Right ventricle myocardium inferior (tissue), 1 donor: ENCODE measurements at places on chromosomes 7 and 10. TPM values are rescaled to one million over a fixed set of nuclear protein-coding genes. Genes with fewer than 3 reads are reported as not detected.

- no peak for DNase-seq
Measured at GRCh38 chr7:135713836-135714470, 14.0 kb downstream of the SLC13A4 start.

DNA sequence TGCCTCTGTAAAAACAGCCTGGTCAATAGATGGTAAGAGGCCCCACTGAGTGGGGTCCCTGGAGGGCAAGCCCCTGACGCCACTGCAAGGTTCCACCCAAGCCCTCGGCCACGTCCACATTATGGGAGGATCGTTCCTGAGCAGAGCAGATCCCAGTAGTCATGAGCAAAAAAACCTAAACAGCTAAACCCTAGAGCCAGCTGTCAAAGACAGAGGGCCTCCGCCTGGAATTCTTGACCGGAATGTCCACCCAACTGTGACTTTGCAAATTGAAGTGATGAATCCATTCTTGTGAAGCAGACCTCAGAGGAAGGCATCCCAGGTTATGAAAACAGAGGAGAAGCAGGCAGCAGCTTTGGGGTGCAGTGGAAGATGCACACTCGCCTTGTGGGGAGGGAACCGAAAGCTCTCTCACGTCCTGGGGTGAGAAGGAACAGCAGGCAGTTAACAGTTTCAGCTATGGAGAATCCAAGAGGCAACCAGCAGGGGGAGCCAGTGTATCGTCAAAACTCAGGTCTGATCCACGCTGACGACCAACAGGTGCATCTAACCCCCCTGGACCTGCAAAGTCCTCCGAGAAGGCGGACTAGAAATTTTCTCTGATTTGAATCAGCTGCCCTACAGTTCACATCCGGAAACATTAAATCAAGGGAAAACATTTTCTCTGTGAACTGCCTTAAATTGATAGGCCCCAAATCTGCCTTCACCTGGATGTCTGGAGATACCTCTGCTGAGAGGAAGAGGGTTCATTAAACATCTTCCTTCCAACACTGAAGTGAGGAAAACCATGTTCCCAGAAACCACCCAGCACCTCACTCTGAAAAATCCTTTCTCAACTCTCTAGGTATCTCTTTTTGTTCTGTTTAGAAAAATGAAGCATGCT lies 139.1 kb upstream of the PFKP start:
- no peak for DNase-seq

GRCh38 chr10:47261556-47261955 lies 38.4 kb upstream of the GDF10 start:
- DNase-seq, result no peak

DNA sequence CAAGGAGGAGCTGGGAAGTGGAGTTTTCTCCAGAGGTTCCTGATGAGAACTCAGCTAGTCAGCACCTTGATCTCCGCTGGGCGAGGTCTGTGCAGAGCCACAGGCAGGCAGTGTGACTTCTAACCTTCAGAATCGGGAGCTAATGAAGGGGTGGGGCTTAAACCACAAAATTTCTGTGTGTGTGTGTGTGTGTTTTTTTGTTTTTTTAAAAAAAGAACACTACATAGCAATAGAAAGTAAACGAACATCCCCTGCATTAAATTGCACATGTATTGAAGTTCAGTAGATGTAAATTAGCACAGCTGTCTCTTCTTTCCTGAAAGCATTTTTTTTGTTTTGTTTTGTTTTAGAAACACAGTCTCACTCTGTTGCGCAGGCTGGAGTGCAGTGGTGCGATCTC lies 46.2 kb downstream of the RBM17 start:
- no peak for DNase-seq

GRCh38 chr7:157027568-157028198 lies 17.2 kb upstream of the MNX1 start:
- DNase-seq, result no peak

DNA sequence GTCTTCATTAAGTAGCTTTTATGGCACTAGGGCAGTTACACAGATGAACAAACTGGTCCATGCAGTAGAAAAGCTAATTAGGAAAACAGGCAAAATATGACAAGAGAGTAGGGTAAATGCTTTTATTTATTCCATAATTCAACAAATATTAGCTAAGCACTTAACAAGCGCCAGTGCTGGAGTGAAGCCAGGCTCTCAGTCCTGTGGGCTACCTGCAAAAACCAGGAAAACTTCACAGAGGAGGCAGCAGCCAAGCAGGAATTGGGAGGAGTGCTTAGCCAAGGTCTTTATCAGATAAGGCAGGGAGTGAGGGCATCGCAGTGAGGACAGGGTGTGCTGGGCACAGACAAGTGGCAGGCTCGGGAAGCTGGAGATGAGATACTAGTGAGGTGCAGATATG lies 4.9 kb upstream of the KAT6B start:
- no peak for DNase-seq

- DNase-seq, result no peak
Measured at GRCh38 chr10:51985336-51985735, 285.9 kb upstream of the CSTF2T start.

GRCh38 chr10:56123247-56123646 lies 237.8 kb downstream of the ZWINT start:
- DNase-seq, result no peak

DNA sequence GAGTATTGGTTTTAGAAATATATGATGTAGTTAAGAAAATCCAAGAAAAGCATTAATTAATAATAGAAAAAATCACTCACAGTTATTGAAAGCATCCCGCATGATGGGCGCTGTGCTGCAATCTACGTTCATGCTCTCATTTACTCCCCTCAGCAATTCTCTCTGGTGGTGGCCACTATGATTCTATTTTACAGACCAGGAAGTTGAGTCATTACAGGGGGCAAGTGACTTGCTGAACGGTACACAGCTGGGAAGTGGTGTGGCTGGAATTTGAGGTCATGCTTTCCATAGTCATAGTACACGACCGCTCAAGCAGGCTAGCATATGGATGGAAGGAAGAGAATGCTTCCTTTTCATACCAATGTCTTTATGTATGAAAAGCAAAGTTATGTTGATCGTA lies 117.4 kb downstream of the TES start:
- DNase-seq, result no peak

Gene TAS2R5
- total RNA-seq, result 0.27 TPM

Gene SLIT1
- 0.08 TPM for total RNA-seq

Gene TRIM50
- total RNA-seq, result 0.32 TPM
